ENCODE measurements at places on chromosomes 5 and 9. TPM values are rescaled to one million over a fixed set of nuclear protein-coding genes. Genes with fewer than 3 reads are reported as not detected.

CACNA1B gene
- total RNA-seq: not detected

GRCh38 chr5:52502460-52502999, 285.2 kb upstream of the ITGA1 start:
- no peak for DNase-seq

DNA sequence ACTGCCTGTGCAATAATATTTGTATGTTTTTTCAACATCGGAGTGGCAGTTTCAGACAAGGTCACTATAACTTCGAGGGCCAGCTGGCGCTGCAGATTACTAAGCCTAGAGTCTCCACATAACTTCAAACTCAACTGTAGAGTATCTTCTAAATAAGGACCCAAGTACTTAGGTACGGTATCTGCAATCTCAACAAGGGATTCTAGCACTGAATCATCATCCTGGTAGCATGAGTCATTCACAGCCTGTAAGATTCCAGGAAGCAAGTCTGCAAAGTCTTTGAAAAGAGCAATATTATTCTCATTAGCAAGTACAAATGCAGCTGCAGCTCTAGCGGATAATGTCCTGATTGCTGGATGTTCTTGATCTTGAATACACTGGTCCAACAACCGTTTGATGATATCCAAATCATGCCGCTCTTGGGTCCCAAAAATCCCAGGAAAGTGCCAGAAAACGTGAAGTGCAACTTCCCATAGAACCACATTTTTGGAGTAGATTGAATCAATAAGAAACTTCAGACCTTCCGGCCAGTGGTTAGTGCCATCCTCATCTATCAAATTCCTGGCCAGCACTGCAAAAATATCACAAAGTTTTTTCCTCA, 654 bp downstream of the RANBP6 start:
- DNase-seq: no peak

GRCh38 chr5:170353011-170353761, 36.0 kb downstream of the KCNMB1 start:
- no peak for DNase-seq

DNA sequence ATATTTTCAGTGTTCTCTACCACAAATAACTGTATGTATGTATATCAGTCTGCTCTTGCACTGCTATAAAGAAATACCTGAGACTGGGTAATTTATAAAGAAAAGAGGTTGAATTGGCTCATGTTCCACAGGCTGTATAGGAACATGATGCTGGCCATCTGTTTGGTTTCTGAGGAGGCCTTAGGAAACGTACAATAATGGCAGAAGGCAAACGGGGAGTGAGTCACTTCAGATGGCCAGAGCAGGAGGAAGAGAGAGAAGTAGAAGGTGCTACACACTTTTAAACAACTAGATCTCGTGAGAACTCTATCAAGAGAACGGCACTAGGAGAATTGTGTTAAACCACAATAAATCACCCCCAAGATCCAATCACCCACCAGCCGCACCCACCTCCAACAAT, 121.7 kb downstream of the ADAMTS6 start:
- no peak for DNase-seq
